ENCODE measurements at places on chromosomes 2 and 18.

DNA sequence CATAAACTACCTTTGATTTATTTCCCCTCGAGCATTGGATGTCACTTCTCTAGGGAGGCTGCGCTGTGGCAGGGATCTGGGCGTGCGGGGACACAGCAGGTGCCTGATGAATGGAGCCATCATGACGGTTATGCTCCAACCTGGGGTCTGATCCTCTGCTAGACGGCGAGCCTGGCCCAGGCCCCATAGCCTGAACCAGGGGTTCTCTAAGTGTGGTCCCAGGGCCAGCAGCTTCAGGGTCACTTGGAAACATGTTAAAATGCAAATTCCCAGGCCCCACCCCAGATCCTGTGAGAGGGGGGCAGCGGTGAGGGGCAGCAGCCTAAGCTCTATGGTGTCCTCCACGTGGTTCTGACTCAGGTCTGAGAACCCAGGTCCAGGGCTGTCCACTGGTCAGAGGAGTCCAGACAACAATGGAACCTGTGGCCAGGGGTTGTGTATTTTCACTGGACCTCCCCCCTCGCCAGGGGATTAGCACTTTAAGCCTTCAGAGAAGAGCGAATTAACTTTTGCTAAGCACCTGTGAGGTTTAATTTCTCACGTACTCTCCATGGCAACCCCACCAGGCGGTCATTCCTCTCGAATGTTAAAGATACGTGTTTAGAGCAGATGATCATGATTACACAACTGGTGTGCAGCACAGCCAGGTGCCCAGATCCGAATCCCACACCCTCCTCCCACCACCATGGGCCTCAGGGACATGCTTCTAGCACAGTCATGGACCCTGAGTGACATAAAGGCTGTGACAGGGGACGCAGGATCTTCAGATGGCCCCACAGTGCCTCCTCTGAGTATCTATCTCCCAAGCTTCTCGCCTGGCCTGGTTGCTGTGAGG, 1.6 kb upstream of the ARHGEF4 start:
- no peak for DNase-seq

DNA sequence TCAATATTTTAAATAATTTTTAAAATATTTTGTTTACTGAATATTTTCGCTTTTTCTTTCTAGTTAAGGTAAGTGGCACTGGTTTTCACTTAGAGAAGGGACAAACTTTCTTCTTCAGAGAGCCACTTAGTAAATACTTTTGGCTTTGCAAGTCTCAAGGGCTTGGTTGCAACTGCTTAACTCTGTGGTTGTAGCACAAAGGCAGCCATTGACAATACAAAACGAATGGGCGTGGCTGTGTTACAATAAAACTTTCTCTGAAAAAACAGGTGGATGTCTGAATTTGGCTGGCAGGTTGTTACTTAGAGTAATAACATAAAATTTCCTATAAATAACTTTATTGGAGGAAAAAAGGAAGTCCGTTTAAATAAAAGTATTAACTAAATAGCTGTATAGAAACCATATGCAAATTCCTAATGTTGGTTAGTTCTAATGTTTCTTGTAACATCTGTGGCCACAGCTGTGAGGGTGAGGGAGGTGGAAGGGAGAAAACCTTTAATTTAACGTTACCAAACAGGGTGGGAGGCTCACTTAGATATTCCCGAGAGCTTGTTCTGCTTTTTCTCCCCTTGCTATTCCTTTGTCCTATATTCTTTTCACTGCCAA, 62.4 kb upstream of the TNP1 start:
- no peak for DNase-seq

- no peak for DNase-seq
Observed at GRCh38 chr2:148122788-148123187, 101.9 kb downstream of the MBD5 start.

GRCh38 chr2:35463805-35464596, 891.6 kb upstream of the CRIM1 start:
- no peak for DNase-seq

GRCh38 chr18:11162462-11162861, 13.1 kb upstream of the PIEZO2 start:
- no peak for DNase-seq

DNA sequence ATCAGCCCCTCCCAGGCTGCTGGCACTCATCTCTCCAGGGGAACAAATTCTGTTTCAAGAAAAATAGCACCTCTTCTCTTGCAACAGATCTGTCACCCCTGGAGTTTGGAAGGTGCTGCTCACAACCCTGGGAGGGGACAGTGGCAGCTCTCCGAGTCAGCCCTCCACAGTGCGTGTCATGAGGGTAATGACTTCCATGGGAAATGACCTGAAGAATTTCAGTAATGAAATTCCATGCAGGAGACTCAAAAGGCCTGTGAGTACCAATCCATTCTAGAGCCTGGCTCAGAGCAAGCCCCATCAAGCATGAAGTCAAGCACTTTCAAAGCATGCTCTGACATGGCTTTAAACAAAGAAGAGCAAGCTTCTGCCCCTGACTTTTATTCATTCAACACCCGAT, 276.3 kb upstream of the PARD3B start:
- DNase-seq = no peak

DNA sequence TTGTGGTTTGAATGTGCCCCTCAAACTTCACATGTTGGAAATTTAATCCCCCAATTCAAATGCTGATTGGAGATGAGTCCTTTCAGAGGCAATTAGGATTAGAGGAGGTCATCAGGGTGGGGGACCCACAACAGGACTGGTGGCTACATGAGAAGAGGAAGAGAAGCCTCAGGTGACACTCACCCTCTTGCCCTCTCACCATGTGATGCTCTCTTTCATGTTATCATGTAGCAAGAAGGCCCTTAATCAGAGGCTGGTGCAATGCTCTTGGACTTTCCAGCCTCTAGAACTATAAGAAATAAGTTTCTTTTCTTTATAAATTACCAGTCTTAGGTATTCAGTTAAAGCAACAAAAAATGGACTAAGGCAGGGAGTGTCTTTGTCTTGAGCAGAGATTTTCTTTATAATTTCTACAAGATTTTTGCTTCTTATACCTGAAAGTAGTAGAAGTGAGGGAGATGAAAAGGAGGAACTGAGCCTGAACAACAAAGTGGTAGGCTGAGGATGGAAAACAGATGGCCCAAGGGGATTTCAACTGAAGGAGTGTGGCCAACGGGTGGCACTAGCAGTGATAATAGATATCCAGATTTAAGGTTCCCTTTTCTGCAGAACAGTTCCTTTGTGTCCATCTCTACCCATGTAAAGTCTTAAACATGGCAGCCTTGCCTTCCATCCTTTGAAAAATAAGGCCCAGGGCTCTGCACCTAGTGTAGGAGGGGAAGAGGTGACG, 49.2 kb upstream of the TGIF1 start:
- no peak for DNase-seq

GRCh38 chr2:201450954-201451291, 335 bp downstream of the TRAK2 start:
- no peak for DNase-seq

GRCh38 chr2:88067598-88067997, at the start of gene SMYD1:
SMYD1 (plus strand) TSS chr2:88067825; CDS start chr2:88067865, 40 bp downstream.
- DNase-seq = no peak

- DNase-seq = no peak
Observed at GRCh38 chr18:6266212-6266611, 148.5 kb downstream of the L3MBTL4 start.

DNA sequence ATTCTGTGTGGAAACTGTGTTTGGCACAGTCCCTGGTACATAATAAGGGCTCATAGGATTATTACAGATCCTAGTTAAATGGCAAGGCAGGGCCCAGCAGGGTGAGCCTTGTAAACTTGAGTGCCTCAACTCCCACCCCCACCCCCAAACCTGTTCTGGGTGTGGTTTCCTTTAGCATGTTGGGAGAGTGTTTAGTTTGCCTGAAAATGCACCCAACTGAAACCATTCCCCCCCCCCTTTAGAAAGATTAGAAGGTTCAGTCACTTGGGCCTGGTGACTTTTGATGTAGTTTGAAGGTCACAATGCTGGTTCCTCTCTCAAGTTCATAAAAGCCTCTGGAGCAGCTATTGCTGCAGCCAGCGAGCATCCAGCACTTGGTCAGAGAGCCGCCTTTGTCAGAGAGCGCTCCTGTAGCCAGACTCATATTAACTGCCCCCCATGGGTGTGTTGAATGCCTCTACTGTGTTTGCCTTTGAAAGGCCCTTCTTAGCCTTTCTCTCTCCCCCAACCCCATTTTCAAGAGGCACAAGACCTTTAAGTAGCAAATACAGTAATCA, 113.7 kb downstream of the SPTBN1 start:
- no peak for DNase-seq

GRCh38 chr2:61244694-61245093, 82.7 kb downstream of the C2orf74 start:
- DNase-seq = no peak

DNA sequence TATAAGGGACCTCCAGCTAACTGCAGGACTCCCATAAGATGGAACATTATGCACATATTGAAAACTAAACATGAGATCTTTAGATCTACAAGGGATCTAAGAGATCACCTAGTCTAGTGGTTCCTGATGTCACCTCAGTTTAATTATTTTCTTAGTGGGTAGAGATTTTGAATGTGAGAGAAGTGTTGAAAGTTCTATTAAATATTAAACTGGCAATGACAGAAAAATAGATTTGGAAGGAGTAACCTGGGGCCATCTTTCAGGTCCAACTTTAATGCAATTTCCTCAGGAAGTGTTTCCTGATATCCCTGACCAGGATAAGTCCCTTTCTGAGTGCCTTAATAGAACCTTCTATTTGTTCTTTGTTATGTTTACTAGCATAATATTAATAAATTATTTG, 29.1 kb upstream of the CPS1 start:
- DNase-seq = no peak

GRCh38 chr2:227480528-227480927, 8.6 kb downstream of the AGFG1 start:
- DNase-seq = no peak

- no peak for DNase-seq
Observed at GRCh38 chr18:46732201-46732600, 24.7 kb downstream of the ST8SIA5 start.

DNA sequence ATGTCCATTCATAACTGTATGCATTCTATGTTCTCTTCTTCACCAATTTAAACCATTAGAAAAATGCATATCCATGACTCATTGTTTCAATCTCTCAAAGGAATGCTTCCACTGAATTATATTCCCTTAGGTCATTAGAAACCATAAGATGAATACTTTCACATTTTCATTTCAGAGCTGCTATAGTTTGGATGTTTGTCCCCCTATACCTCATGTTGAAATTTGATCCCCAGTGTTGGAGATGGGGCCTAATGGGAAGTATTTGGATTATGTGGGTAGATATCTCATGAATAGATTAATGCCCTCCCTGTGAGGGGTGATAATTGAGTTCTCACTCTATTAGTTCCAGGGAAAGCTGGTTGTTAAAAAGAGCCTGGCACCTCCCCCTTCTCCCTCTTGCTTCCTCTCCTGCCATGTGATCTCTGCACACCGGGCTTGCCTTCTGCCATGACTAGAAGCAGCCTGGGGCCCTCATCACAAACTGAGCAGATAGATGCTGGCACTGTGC, 35.7 kb downstream of the THUMPD2 start:
- no peak for DNase-seq

DNA sequence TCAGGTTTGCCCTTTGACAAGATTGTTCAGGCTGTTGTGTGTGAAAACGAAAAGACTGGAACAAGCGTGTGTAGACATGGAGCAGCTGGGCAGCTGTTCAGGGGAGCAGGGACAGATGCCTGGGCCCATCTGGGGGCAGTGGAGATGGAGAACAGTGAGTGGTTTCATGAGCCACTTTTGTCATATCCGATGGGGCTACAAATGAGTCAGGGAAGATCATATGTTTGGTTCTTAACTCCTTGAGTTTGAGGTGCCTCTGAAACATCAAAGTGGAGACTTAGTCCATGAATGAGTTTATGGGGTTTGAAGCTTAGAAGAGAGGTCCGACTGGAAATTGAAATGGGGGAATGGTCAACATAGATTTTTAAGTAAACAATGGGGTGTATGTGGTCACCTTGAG, 9.3 kb upstream of the PLB1 start:
- DNase-seq = no peak

- no peak for DNase-seq
Observed at GRCh38 chr2:86015006-86015405, 90.7 kb downstream of the POLR1A start.
